T-cell (primary cell): ENCODE measurements at places on chromosomes 3 and 15.

DNA sequence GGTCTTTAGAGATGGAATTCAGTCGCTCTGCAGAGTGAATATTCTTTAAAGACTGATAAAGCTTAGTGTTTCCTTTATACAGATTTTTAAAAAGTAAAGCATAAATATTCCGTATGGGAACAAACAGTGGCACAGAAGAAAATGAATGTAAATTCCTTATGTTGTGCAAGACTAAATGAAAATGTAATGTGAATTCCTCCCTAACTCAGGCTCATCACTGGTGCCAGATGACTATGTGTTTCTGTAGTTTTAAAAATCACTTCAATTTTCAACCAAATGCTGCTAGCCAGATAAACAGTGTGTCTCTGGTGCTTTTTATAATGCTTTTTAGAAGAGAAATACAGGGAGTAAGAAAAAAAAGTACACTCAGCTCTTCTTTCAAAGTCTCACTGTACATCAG lies 154.8 kb upstream of the SNTN start:
- DNase-seq = no peak

DNA sequence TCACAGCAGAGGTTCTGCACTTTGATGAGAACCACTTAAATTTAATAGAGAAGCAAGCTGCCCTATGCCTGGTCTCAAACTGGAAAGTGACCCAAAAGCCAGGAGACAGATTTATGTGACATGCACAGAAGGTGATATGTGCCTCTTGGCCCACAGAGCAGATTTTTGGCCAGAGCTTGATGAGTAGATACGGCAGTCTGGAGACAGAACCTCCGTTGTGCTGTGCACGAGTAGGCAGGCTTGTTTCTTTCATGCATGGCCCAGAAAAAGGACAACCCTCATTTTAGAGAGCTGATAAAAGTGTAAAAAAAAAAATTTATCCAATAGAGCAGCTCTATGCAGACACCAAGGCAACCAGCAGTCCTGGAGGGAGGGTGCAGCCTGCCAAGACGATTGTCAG lies 423.1 kb downstream of the CNTN6 start:
- DNase-seq = no peak

DNA sequence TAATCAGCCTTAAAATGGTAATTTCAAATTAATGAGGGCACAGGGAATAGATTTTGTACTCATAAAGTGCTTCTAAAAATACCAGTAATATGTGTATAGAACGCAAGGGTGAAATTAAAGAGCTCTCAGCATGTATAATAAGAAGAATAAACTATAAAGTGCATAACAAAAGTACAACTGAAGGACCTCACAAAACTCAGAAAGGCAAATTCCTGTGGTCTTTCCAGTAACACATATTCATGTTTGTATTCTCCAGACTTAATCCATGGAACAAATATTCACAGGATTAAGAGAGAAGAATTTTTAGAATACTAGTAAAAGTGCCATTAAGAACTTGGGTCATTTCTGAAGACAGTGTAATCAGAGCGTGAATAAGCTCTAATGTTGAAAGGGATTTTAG lies 646.3 kb downstream of the CADM2 start:
- no peak for DNase-seq

DNA sequence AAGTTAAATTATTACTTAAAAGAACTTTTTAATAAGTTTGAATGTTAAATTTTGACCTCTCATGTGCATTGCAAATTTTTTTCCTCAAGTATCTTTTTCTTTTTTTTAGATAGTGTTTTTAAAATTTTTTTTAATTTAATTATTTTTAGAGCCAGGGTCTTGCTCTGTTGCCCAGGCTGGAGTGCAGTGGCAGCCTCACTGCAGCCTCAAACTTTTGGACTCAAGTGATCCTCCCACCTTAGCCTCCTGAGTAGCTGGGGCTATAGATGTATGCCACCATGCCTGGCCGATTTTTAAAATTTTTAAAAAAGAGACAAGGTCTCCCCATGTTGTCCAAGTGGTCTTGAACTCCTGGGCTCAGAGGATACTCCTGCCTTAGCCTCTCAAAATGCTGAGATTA lies 14.4 kb downstream of the PDE8A start:
- DNase-seq = no peak

DNA sequence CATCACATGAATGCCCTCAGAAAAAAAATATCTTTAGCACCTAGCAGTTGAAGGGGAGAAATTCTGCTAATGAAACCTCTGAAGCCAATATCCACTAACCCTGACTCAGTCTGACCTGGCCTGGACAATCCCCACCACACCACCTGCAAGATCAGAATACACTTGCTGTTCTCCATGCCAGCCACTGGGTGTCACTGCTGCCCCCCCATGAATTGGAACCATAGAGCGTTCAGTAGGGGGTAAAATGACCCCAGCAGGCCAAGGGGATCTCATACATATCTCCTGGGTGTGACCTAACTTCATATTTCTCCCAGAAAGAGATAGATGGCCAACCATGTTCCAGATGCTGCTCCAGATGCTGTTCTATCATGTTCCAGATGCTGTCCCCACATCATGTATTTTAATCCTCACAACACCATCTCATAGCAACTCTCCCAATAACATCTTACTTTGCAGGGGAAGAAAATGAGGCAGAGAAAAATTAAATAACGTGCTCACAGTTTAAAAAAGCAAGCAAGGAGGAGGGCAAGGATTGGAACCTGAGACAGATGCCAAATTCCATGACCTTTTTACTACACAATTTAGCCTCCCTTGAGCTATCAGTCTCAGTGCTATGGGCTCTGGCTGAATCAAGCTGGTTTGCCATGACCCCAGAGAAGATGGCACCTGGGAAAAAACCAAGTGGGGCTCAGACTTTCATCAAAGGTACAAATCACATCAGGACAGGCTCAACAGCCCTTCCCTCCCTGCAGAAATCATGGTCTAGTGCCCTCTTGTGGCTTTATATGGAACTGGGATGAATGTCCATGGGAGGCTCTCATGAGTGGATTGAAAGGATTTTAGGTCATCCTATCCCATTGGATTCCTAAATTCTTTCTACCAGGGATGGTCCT lies 12.4 kb downstream of the NTRK3 start:
- peak; percentile 15 for DNase-seq

GRCh38 chr3:72277710-72278109 lies 492.8 kb upstream of the PROK2 start:
- no peak for DNase-seq

DNA sequence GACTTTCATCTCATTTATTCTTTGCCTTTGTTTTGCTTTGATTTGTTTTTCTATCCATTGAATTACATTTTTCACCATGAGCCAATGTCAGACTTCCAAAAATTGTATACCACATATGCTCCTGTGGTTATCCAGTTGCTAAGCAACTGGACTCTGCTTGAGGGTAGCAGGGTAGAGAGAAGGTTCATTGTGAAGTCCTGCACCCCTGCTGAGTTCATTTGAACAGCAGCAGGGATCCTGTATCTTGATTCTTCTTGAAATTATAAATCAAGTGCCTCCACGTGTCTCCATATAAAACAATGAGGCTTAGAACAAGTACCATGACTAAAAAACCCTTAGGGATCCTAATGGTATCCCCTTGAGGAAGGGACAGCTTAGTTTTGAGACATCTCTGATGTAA lies 449.3 kb downstream of the ROBO2 start:
- no peak for DNase-seq

- DNase-seq = no peak
These were observed 694.9 kb downstream of the NTRK3 start for GRCh38 chr15:87561641-87562040.

- DNase-seq = no peak
These were observed 345.1 kb downstream of the FEZF2 start for GRCh38 chr3:62028236-62028635.

- DNase-seq = no peak
These were observed 477.4 kb downstream of the NAALADL2 start for GRCh38 chr3:175336406-175337133.

DNA sequence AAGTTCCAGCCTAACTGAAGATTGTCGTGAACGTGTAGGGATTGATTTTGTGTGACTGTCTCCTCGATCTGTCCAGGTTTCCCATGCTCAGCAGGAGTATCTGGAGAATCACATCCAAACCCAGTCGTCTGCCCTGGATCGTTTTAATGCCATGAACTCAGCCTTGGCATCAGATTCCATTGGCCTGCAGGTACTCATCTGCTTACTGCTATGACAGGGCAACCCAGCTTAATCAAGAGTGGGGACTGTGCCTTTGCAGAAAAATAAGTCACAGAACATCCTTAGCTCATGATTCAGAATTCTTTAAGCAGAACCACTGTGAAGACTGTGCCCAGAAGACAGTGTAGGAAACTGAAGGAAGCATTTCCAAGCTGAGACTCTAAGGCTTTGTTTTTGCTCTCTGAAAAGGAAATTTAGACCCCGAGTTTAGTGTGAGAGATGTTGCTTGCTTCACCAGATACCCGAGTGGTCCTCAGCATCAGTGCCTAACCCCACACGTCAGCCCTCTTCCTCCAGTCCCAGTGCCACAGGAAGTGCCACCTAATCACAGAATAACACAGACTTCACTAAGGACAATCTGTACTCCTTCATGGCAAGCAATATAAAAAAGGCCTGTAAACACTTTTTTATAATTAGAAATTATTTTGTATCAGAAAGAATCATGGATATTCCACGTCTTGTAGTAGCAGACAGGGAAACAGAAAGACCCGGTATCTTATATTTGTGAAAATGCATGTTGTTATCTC lies 34.2 kb downstream of the MYZAP start:
- DNase-seq = no peak

DNA sequence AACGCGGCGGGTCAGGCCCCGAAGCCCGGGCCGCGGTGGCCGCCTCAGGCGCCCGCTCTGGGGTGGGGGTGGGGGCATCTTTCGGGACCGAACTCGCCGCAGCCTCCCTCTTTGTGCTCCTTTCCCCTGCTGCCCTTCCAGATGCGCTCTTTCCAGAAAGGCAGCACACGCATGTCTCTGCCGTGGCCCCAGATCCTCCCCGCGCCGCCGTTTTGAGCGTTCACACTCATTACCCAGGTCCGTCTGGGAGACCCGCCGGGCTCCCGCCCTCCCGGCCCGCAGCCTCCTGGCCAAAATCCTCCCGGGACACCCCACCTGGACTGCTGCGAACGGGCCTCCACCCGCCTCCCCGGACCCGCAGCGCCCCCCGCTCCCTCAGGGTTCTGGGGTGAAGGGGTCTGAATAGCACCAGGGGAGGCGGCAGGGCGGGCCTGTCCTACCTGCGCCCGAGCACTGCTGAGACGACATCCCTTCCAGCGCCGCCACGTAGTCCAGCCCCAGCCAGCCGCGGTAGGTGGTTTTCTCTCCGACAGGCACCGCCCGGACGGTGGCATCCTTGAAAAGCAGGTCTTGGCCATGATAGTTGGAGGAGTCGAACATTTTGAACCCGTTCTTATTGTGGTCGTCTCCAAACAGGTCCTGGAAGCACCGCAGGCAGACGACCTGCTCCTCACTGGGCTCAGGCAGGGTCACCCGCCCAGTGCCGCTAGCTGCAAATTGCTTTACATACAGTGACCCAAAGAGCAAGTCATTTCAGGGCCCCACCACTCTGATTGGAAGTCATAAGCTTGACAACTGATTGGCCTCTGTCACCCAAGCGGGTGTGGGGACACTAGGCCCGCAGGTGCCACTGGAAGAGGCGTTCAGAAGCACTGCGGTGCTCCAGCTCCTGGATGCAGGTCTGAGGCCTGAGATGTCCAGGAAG lies 25.9 kb downstream of the MELTF start:
- DNase-seq = no peak

DNA sequence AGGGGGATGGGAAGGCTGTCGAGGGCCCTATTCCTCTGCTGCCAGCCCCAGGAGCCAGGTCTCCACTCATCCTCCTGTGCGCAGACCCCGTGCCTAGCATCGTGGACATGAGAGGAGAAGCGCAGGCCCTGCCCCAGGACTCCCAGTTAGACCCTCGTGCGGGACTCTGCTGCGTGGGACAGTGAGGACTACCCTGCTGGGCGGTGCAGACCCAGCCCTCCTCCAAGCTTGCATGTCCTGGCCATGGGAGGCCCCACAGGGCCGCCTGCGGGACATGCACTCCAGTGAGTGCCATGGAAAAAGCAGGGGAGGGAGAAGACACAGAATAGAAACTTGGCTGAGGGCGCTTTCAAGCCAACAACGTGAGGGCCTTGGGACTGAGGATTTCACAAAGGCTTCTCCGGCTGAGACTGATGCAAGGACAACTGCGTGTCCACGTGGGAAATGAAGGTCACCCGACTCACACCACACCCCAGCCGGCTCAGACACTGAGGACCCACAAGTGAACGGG lies 62.6 kb upstream of the IQSEC1 start:
- no peak for DNase-seq

GRCh38 chr15:91073077-91073476 lies 27.0 kb upstream of the SV2B start:
- no peak for DNase-seq

GRCh38 chr3:167876620-167877281 lies 141.2 kb downstream of the SERPINI1 start:
- DNase-seq = no peak

DNA sequence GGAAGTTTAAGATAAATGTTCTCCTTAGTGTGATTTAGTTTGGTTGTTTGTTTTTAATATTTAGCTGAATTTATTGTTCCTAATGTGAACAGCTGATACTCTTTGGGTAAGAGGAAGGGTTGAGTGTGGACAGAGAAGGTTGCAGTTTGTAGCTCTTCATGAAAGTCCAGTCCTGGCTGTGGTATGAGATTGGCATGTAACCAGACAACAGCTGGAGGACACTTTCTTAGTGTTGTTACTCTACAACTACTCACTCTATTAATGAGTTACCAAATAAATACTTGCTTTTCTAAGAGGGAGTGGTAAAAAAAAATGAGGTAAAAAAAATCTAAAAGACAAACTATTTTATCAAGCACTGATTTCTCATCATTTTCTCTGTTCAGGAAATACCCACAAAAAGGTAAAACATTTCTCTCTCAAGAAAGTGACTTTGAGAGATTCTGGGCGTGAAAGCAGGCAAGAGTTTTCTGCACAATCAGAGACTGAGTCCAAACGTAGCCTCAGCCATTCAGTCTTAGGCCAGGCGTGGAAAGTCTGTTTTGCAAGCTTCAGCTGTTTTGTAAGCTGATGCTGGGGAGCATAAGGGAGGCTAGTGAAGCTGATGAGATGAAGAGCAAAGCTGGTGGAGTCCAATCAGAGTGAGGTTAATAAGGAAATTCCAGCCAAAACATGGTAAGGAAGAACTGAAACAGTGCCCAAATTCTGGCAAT lies 138.5 kb upstream of the ARPP21 start:
- DNase-seq = no peak

DNA sequence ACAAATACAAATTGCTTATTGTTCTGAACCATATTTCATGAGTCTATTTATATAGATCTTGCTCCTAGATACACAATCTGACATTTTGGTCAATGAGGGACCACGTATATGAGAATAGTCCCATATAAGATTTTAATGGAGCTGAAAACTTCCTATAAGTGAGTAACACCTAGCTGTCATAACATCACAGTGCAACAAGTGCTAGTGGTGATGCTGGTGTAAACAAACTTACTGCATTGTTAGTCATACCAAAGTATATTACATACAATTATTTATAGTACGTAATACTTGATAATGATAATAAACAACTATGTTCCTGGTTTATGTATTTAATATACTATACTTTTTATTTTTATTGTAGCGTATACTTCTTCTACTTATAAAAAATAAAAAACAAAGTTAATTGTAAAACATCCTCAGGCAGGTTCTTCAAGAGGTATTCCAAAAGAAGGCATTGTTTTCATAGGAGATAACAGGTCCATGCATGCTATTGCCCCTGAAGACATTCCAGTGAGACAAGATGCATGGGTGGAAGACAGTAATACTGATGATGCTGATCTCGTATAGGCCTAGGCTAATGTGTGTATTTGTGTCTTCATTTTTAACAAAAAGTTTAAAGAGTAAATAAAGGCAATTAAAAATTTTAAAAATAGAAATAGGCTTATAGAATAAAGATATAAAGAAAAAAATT lies 46.8 kb upstream of the NAALADL2 start:
- DNase-seq = no peak
